ENCODE measurements at places on chromosomes 12 and 14. TPM values are rescaled to one million over a fixed set of nuclear protein-coding genes. Genes with fewer than 3 reads are reported as not detected.

Gene OR11H12
- total RNA-seq, result not detected

Gene EML5
- 0.76 TPM for total RNA-seq

Gene CEBPE
- not detected for total RNA-seq

Gene TMEM132C
- not detected for total RNA-seq

Gene RNU4-1
- not detected for total RNA-seq

Gene PNMA1
- 67.3 TPM for total RNA-seq

Gene SDSL
- total RNA-seq, result 28.4 TPM

Gene NOP9
- total RNA-seq, result 15.2 TPM

Gene TSPAN19
- not detected for total RNA-seq

Gene CD63
- total RNA-seq, result 711 TPM

Gene CLEC1A
- total RNA-seq, result not detected

Gene SOAT2
- 0.18 TPM for total RNA-seq

Gene LACRT
- total RNA-seq, result not detected

Gene PPP1R36
- total RNA-seq, result 0.14 TPM

Gene JAG2
- total RNA-seq, result 30.8 TPM

Gene AP5M1
- total RNA-seq, result 19.2 TPM
